ENCODE measurements at places on chromosomes 1 and 21.

GRCh38 chr1:24564695-24565094 is 8.8 kb downstream of the NCMAP start:
- DNase-seq = no peak

- no peak for DNase-seq
Measured at GRCh38 chr21:33238146-33238545, 8.4 kb downstream of the IFNAR2 start.

- DNase-seq = peak; percentile 85
Measured at GRCh38 chr1:169105434-169106094, 926 bp upstream of the ATP1B1 start.

GRCh38 chr1:107940017-107940577 is 24.9 kb downstream of the VAV3 start:
- peak; percentile 32 for DNase-seq

DNA sequence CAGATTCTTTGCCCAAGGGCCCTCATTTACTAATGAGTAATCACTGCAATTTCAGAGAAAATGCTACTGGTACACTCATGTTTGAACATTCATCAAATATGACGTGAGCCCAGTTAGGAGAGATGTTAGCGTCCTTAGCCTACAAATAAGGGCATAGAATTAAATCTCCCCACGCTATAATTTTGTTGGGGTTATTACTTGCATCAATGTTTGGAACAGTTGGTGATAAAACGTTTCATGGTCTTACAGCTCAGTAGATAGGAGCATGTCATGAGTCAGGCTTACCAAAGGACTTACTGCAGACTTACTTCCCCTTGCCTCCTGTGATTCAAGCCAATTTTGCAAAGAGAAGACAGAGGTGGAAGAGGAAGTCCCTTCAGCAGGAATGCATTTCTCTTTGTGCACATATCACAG is 304.0 kb downstream of the KIF26B start:
- DNase-seq = peak; percentile 89

DNA sequence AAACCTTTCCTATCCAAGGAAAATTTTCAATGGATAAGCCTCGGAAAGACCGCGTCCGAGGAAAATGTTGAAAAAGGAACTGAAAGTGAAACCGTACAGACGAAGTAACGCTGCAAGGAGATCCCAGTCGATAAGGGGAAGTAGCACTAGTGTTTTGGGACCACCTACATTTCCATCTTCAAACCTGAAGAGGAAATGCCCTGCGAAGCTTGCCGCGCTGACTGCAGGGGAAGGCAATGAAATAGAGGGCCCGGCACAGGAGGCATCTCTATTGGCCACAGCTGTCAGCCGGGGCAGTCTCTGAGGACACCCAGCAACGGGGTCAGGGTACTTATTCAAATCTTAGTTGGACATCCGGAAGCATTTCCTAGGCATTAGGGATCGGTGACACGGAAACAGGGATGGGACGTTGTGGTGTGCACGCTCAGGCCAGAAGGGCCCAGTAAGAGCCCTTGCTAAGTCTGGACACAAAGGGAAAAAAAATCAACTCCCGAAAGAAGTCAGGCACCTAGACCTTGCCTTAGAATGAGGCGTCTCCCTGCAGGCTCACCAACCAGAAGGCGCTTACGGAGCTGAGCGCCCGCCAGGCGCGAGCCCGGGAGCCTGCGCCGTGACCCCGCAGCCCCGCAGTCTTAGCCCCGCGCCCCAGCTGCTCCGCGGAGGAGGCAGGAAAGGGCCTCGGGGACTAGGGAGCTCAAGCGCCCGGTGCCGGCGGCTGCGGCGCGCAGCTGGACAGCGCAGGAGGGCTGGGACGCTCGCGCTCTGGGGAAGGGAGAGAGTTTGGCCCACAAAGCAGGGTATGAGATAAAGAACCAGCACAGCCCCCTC is 655 bp downstream of the USF1 start:
- DNase-seq = peak; percentile 93

DNA sequence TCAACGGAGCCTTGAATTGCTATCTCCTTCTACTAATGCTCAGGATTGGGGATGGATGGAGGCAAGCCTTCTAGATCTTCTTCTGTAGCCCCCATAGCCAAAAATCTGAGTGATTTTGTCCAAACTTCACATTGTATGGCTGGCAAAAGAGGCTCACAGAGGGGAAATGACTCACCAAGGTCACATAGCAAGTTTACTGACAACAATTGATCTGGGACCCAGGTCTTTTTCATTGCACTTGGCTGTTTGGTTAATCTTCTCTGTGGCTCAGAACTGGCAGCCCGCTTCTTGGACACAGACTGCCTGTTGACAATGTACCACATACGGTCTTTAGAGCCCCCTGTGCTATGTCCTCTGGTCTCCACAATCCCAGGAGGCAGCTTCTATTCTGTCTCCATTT is 3.0 kb upstream of the LACTBL1 start:
- no peak for DNase-seq

- DNase-seq = peak; percentile 28
Measured at GRCh38 chr1:55127827-55128343, 87.3 kb downstream of the USP24 start.

DNA sequence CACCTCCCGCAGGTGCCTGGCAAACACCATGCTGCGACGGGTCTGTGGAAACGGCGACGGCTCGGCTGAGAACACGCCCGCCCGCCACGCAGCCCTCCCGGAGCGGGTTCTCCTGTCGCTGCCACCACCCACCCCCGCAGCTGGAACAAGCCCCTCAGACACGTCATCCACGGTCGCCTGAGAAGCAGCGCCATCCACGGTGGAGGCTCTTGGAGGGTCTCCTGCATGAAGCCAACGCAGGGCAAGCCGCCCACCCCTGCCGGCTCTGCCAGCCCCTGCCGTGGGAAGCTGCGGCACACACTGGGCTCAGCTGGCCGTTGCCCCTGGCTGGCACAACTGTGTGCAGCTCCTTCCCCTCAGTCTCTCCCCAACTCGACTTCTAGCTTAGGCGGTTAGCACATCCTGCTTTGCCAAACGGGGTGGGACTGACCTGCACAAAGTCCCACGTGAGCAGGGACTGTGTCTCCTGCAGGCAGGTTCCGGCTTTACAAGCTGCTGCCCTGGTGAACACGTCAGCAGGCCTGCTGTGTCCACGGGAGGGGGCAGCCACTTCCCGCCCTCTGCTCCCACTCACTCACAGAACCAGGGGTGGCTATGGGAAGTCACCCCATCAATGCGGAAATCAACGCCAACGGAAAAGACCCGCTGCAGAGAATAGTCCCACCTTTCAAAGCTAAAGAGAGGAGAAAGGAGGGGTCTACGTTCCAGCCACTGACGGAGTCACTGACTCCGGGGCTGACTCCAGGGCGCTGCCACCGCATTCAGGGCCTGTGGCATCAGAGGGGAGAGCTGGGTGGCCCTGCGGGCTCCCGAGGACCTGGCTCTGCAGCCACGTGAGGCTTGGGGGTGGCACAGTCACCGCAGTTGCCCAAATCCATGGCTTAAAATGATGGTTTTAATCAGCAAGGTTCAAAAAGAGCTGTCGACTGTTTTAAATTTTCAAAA is 10.3 kb downstream of the POFUT2 start:
- DNase-seq = no peak

DNA sequence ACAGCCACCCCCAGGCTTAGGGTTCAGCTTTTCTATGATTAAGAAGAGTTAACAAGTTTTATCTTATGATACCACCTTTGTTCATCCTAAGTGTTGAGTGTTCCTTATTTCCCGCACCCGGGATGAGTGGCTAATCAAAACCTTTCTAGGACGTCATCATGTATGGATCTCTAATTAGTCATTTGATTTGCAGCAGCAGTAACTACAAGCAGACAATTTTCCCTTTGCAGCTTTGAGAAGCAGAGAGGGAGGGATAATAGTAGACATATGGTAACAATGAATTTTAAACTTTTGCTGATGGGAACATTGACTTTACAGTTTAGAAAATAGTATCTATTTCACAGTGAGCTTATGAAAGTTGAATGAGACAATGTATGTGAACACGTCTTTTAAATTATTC is 30.8 kb upstream of the SLC35F3 start:
- no peak for DNase-seq

DNA sequence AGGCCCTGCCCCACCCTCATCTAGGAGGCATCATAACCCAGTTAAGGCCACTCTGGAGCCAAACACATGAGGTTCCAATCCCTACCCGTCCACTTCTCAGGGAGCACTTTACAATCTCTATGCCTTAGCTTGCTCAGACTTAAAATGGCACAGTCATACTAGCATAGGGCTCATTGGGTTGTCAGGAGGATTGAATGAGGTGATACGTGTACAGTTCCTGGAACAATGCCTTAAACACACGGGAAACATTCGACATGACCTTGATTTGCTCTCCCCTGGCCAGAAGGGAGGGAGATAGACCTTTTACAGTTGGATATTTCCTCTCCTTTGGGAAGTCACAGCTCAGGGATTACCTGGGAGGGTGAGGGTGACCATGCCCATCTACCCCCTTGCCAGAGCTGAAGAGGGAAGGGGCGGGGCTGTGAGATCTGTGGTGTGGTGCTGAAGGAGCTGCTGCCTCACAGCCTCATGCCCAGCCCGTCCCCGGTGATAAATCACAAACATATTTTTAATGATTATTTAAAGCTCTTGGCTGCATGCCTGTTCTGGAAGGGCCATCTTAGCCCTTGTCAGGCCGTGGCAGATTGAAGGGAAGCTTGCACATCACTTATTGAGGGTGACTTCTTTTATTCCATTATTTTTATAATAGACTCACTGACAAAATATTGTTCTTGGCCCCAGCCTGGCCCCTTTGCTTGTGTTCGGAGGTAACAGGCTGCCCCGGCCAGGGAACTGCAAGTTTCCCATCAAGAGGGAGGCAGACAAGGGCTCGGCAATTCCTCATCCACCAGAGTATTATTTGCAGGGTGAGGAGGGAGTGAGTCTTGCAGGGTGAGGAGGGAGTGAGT is 83.4 kb downstream of the FOXD2 start:
- DNase-seq = no peak

DNA sequence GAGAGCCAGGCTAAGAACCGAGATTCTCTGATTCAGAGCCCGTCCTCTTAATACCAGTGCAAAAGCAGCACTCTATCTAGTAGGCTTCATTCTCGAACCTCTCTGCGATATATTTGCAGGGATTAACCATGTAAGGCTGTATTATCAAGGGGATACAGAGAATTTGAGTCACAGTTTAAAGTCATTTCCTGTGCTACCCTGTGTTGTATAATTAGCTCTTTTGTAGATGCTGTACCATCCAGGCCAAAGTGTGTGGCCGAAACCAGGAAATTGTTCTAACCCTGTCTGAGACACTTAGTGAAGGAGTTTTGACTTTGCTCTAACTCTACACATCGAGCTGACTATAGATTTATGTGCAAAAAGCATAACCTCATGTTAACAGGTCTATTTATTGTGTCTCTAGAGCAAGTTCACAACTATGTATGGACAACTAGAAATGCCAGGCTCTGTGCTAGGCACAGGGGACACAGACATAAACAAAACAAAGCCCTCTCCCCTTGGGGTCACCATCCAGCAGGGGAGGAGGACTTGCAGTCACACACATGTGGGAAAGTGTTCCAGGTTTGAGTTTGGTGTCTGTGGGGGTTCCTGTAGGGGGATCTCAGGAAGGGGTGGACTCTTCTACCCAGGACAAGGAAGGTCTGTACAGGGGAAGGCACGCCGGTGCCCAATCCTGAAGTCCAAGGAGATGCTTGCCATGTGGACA is 182.2 kb downstream of the DHRS3 start:
- DNase-seq = peak; percentile 68

DNA sequence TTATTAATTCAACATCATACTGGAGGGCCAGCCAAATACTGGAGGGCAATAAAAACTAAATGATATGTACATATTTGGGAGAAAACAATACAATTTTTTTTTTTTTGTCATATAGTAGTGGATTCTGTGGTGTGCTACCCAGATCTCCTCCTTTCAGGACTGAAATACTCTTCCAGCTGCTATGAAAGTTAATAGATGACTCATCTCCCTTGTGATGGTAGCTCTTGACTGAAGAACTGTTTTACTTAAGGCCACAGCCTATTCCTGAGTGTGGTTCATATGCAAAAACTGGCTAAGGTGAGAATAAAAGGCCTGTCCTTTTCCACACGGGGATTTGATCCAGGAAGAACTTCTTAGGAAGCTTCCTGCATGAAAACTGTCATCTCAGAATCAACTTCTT is 307.9 kb downstream of the HLX start:
- no peak for DNase-seq

DNA sequence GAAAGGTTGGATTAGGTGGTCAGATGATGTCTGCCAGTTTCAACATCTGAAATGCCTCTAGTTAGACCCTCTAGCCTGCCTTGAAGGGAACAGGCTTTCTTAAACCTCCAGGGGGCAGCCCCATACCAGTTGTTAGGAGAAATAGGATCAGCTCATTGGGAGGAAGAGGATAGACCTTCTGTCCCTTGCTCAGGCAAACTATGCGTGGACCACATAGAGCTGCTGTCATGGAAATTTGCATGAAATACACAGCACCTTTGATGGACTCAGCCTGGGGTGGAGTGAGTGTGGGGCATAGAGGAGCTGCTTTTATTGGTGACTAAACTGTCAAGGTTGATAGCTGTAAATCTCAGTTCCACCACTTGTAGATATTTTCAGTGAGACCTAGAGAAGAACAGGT is 38.4 kb upstream of the SPAG17 start:
- peak; percentile 16 for DNase-seq

- DNase-seq = no peak
Measured at GRCh38 chr1:198047913-198048312, 108.9 kb upstream of the NEK7 start.

- no peak for DNase-seq
Measured at GRCh38 chr21:40924641-40925040, 77.7 kb upstream of the DSCAM start.

DNA sequence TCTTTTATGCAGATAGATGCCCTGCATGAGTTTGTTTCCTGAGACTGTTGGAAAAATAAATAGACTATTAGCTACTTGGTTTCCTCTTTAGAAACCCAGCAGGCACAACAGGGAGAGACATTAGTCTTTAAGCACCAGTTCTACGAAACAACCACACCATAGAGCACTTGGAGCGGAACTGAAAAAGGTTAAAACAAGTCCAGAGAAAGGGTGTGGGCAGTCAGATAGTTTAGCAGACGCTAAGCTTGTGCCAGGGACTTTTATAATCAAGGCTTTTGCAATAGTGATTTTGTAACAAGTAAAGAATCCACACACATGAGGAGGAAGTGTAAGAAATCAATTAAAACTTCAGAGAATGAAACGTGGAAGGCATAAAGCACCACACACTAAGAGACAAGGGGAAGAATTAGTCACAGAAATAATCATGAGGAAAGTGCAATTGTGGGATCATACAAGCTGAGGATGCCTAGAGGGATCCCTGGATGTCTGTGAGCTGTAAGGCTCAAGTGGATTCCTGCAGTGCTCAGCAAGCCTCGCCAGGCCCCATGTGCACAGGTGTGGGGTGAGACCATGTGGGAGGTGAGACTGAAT is 37.8 kb upstream of the TLR5 start:
- DNase-seq = peak; percentile 88

DNA sequence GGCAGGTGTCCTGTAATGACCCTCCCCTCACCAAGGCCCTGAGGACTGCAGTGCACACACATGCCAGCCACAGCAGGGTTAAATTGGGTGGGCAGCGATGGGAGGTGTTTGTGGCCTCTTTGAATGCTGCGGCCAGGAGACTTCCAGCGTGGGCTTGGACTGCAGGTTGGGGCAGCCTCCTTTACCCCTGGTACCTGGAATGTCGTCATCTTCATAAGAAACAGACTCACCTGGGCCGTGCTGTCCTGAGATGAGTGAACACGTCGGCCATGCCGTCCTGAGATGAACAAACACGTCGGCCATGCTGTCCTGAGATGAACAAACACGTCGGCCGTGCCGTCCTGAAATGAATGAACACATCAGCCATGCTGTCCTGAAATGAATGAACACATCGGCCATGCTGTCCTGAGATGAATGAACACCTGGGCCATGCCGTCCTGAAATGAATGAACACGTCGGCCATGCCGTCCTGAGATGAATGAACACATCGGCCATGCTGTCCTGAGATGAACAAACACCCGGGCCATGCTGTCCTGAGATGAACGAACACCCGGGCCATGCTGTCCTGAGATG is 50.1 kb upstream of the COL6A1 start:
- DNase-seq = no peak
